ENCODE measurements at places on chromosomes 4 and X.

DNA sequence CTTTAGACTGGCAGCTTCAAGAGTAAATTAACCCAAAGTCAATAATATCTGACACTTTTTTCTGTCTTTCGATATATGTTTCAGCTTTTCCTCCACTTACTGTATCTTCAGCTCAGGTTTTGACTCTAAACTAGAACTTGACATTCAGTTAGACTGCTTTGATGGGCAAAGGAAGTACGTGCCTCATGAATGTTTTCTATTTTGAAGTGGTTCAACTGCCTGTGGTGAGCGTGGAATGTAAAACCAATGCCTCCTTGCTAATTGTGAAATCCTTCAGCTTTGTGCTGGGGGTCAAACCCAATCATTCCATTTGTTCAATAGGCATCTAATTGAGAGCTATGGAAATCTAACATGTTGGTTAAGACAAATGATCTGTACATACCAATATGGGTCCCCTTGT is 857.0 kb upstream of the HTR2C start:
- no peak for DNase-seq

GRCh38 chrX:122134291-122134690 is 1049.8 kb upstream of the GRIA3 start:
- no peak for DNase-seq

GRCh38 chrX:70754169-70754848 is 154.2 kb downstream of the TEX11 start:
- DNase-seq = no peak

DNA sequence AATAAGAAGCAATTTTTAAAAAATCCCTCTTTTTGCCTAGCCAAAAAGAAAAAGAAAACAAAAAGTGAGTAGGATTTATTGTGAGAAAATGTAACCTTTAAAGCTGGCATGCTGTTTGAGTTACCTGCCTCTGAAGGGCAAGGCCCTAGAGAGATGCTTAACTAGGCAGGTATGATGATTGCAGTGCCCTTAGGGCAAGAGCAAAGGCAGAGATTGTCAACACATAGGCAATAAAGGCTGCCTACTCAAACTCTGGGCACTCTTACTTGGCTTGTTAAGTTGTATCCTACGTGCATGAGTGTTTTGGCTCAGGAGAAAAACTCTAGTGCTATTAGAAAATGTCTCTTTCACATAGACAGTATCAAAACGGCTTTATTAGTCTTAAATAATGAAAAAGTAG is 306.0 kb downstream of the RPA4 start:
- no peak for DNase-seq
